Stimulated activated CD4-positive, alpha-beta T cell treated with anti-CD3 and anti-CD28 coated beads, Interleukin-4, amount 100 ng/mL, for 1 hour (primary cell): ENCODE measurements at places on chromosomes 5 and 9.

GRCh38 chr9:20271723-20272122, 350.6 kb downstream of the MLLT3 start:
- no peak for DNase-seq

- no peak for DNase-seq
Observed at GRCh38 chr5:132259069-132259851, 1.8 kb downstream of the PDLIM4 start.

- no peak for DNase-seq
Observed at GRCh38 chr5:153827397-153827796, 211.3 kb downstream of the FAM114A2 start.

DNA sequence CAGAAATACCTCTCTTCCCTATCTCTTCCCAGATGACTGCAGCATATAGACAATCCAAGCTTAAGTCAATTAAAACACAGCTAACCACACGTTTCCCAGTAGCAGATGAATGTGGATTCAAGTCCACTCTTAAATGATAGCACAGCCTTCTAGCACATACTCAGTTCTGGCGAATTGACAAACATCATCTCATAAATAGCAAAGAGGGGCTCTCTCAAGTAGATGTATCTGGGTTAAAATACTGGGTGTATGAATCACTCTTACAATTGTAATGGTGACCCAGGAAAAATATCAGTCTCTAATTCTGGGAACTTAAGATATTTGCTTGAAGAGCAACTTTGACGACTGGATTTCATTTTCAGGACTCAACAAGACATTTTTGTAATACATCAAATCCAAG, 67.0 kb upstream of the HAPLN1 start:
- DNase-seq: no peak

- no peak for DNase-seq
Observed at GRCh38 chr9:109317979-109318741, 2.7 kb downstream of the EPB41L4B start.

DNA sequence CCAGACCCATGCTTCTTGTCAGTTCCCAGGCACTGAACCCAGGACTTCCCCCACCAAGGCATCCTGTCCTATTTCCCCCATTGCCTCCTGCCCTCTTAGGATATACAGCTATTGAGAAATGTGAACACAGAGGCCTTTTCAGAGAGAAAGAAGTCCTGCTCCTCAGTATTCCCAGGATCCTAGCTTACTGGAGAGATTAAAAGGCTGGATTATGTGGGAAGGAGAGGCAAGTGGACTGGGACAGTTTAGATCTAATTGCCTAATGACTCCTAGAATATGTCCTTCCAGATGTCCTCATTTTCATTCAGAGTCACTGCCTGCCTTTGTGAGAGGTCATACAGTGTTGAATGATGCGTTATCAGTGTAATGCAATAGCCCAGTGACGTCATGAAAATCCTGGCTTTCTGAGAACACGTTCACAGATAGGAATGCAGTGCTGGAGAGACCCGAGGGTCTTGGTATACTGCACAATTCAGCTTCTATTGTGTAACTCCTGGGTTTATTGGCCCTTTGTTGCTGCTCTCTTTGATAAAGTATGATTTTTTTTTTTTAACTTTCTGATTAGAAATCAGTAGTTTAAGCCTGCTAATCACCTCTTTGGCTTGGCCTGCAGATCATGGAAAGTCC, 26.2 kb downstream of the WWC1 start:
- DNase-seq: no peak

DNA sequence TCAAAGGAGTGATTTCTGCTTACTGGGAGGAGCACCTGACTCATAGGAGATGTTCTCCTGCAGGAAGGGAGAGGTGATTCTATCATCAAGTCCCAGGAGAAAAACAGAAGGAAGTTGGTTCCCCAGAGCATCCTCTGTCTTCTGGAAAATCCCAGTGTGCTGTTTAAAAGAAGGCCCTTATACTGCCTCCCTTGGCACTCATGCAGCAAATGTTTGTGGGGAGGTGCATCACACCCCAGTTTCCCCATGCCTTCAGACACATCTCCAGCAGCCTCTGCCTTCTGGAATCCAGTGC, 63.1 kb downstream of the PPARGC1B start:
- DNase-seq: no peak

DNA sequence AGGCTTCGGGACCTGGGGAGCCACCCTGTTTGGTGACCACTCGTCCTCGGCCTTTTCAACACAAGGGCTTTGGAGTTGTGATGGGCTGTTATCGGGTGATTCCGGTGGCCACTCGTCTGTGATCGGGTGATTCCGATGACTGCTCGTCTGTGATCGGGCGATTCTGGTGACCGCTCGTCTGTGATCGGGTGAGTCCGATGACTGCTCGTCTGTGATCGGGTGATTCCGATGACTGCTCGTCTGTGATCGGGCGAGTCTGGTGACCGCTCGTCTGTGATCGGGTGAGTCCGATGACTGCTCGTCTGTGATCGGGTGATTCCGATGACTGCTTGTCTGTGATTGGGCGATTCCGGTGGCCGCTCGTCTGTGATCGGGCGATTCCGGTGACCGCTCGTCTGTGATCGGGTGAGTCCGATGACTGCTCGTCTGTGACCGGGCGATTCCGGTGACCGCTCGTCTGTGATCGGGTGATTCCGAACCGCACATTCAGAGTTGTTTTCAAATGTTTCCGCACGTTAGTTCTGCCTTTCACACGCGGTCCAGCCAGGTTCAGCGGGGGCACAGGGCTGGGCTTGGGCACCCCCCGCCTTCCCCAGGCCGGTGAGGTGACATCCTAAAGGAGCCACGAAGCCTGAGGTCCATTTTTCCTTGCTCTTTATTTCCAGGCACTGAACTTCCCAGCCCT, 30.3 kb downstream of the TPPP start:
- no peak for DNase-seq

- DNase-seq: no peak
Observed at GRCh38 chr5:78797936-78798672, 149.5 kb upstream of the LHFPL2 start.

- DNase-seq: no peak
Observed at GRCh38 chr9:104868687-104869404, 59.1 kb downstream of the ABCA1 start.

DNA sequence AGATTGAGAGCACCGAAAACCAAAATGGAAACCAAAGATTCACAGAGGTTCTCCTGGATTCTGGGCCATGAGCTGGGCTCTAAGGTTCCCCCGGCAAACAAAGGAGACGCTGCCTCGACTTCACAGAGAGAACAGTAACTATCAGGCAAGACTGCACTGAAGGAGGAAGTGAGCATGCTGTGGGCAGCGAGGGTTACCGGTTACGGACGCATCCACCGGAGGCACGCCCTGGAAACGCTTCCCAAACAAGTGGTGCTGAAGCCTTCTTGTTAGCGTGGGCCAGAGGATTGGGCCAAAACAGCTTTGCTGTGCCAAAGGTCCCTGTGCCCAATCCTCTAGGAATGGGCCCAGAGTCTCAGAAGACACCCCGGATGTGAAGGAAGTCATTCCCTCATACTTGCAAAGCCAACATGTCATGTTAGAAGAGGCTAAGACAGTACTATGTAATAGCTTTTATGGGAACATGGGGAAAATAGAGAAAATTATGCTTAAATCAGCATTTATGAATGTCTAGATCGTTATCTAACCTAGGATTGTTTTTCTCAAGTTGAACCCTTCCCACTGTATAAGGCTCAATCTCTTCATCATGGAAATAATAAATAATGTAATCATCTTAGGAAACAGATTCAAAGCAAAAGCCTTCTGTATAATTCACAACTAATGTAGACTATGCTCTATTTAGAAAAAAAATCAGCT, 145.4 kb downstream of the GABBR2 start:
- no peak for DNase-seq

DNA sequence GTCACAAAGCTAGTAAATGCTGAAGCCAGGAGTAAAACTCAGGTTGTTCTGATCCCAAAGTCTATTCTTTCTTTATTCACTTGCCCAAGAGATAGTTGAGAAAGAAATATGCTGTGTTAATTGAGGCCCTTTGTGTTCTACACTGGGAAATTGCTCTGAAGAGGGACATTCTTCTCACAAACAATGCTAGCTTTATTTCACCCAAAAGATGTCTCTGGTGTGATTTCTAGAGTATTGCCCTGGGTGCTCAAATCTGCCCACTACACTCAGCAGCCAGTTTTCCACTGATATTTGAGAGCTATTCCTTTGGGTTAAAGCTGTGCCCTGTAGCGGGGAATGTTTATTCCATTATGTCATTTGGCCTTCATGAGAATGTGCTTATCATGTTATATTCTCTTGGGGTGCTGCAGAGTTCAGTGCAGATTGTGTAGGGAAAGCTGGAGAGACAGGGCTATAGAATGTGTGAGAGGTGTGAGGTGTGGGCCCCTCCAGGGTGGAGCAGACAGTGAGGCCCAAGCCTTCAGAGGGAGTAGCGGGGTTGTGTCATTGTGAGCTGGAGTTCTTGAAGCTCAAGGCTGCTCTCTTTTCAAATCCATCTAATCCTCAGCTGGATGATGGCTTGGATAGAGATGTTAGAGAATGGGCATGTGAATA, 21.0 kb upstream of the C5orf63 start:
- no peak for DNase-seq

DNA sequence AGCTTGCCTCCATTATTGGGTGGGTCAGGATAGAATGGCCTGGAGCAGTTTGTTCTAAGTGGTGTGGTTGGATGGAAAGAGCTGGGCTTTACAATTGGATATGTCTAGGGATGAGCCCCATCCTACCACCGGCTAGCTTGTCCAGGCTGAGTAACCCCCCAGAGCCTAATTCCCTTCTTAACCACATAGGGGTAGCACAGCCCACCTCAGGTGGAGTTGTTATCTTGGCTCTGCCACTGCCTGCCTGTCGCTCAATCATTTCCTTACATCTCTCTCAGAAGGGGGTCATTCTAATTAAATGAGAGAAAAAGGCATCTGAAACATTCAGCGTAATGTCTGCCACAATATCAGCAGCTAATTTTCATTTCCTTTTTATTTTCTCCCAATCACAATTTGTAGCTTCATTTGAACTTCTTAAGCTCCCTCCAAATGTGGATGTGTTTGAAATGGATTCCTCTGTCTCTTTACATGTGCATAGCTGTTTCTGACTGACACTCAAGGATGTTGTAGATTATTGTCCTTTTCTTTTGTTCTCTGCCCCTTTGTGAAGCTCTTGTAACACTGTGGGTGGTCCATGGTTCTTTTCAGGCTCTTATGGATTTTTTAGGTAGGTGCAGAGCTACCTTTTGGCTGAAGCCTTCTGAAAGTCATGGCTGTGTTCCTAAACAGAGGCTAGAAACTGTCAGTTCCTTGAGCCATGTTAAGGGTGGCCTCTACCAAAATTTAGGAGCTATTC, 383.1 kb upstream of the KLF4 start:
- DNase-seq: no peak

DNA sequence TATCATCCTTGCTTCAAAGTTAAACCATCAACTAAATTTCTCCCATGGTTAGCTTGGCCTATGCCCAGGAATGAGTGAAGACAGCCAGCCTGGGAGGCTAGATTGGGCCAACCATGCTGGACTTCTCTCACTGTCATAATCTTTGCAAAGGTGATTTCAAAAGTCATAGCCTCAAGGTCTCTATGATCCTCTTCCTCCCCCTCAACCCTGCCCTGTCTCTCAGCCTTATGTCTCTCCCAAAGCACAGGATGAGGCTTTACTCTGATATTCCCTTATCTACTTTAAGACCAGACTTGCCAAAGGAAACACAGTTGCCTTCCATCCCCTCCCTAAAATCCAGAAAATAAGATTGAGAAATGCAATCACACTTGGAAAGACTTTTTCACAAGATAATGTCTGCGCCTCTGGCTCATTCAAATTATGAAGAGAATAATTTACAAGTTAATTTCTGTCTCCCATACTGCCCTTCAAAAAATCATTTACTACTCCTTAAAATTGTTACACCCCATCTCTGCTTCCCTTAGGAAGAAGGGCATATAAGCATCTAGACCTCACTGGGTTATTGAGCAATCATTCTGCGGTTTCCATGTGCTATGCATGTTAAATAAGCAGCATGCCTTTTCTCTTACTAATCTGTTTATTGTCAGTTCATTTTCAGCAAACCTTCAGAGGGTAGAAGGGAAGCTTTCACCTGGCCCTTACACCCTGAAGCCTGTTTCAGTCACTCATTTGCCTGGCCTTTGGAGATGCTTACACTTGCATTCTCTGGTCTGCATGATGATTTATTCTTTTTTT, 113.8 kb upstream of the ANKRD55 start:
- DNase-seq: no peak

- DNase-seq: no peak
Observed at GRCh38 chr5:16754601-16755000, 137.8 kb upstream of the RETREG1 start.

DNA sequence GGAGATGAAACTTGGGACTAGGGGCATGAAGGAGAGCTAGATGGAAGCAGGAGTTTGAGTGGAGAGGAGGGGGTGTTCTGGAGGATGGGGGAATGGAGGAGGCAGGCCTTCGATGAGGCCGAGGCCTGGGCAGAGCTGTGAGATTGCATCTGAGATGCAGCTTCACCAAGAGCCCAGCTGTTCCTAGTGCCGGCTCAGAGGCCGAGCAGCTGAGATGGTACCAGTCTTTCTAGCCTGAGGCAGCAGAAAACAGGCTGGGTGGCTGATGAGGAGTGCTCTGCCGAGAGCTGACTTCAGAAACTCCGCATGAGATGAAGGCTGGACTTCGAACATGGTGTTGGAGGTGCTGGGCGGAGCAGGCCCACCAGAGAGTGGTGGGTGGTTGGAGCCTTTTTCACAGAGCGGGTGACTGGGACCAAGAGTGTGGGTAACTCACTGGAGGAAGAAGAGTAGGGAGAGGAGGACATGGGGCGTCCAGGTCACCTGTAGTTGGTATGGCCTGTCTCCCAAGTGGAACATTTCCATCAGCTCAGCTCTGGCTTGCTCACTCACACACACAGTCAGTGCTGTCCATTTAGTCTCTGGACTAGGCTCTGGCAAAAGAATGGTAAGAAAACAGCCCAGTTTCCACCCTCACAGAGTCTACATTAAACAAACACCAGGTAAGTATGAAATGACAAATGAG, 54.7 kb downstream of the TMOD1 start:
- DNase-seq: no peak

DNA sequence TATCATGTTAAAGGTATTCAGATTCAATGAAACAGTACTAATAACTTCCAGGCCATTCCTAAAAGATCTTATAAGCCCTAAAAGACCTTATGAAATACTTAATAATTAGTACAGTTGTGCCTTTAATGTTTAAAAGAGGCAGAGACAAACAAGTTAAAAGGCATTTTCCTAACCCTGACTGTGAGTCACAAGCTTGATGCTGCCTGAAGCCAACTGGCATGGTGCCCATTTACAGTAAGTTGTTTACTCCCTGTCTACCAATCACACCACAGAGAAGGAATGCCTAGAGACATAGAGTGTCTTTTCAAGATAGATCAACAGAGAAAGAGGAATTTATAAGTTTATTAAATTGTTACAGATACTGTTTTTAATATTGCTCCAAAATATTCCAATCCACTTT, 47.8 kb downstream of the NR3C1 start:
- DNase-seq: peak; percentile 31
